ENCODE measurements at places on chromosomes 5 and 9. TPM values are rescaled to one million over a fixed set of nuclear protein-coding genes. Genes with fewer than 3 reads are reported as not detected.

Gene PCDHGA7
- not detected for total RNA-seq

Gene TRIM7
- 3.0 TPM for total RNA-seq

DNA sequence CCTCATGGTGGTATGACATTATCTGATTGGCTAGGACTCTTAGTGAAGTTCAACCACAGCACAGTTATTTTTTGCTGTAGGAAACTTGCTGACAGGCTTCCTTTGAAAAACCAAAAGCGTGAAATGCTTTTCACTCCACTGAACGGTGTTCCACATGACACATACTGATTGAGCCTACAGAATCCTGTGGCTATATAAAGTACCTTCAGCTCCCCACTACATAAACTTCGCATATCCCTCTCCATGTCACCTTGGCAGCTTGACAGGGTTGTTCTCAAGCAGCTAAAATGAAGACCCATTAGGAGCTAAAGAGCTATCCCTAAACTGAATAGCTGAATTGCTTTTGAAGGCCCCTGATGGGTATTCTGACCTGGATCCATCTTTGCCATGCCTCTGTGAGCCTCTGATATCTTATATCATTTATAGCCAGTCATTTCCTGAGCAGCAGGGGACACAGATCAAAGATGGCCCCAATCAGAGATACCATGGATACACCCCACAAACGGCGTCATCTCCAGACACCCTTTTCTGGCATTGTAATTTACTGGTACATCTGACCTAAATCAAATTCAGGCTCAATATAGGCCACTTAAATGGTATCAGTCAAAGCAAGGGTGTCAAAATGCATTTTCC, 91.5 kb downstream of the APBA1 start:
- DNase-seq: no peak
- H3K4me1 ChIP-seq: no peaks in the 10 kb centered on the region
- H3K27me3 ChIP-seq: peaks cover 4% of the 10 kb centered on the region
- H3K36me3 ChIP-seq: no peaks in the 10 kb centered on the region

DNA sequence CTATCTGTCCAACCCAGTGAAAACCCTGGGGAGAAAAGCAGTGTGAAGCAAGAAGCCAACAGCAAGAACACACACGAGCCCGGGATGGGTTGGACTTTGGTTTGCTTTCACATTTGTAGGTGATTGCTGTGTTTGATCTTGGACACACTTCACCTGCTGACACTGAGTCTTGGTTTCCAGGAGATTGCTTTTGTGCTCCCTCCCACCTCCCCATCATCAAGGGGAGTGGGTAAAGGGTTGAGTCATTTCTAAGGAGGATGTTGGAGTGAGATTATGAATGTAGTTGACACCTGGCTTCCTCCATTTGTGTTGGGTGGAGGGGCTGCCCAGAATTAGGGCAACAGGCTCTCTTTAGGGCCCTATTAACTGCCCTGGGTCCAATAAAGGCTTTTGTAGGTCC, 37.5 kb downstream of the ANKDD1B start:
- no peaks in the 10 kb centered on the region for H3K36me3 ChIP-seq
- peak; percentile 6 for DNase-seq
- no peaks in the 10 kb centered on the region for H3K27me3 ChIP-seq
- no peak overlapping the region for H3K4me3 ChIP-seq
- no peaks in the 10 kb centered on the region for H3K4me1 ChIP-seq
- no peak overlapping the region for H3K27ac ChIP-seq

- H3K27me3 ChIP-seq: no peaks in the 10 kb centered on the region
- H3K36me3 ChIP-seq: peaks cover 50% of the 10 kb centered on the region
- H3K27ac ChIP-seq: no peak overlapping the region
These were observed 119.0 kb downstream of the NR3C1 start for GRCh38 chr5:143284521-143284920.

DNA sequence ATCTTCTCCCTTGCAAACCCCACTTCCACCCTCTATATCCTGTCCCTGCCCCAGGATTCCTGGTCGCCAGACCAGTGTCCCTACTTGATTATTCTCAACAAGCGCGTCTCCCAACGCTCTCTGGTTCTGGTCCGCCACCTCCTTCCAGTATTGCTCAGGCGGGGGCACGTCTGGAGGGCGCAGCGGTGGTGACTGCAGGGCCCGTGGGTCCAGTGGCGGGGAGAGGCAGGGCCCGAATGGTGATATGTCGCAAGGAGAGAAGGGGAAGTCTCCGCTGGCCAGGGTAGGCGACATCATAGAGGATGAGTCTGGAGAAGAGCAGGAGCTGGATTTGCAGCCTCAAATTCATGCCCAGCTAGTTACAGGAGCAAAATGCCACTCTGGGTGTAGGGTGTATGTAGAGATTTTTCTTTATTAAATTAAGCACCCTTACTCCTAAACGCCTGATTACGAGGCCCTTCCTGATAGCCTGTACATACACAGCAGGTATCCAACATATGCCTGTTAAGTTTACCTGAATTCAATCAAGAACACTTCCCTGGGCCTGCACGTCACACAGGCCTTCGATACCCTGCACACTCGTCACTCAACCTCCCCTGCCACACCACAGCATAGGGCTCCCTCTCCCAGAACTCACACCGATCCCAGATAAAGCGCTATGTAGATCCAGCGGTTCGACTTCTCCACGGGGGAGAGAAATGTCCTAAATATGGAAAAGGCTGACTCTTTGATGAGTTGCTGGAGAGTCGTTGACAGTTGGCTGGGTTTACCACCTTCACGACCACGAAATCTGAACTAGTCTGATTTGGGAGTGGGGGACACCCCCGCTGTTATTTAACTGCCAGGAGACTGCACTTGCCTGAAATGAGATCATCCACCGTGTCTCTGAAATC, 4.8 kb downstream of the MCIDAS start:
- no peak overlapping the region for H3K27ac ChIP-seq
- no peak for DNase-seq
- H3K27me3 ChIP-seq: peaks cover 71% of the 10 kb centered on the region

- H3K36me3 ChIP-seq: peaks cover 61% of the 10 kb centered on the region
- peak overlapping the region; percentile 100 for H3K27ac ChIP-seq
- H3K4me1 ChIP-seq: peaks cover 40% of the 10 kb centered on the region
- H3K27me3 ChIP-seq: no peaks in the 10 kb centered on the region
- H3K4me3 ChIP-seq: peak overlapping the region; percentile 93
These were observed 602 bp downstream of the RPL37 start for GRCh38 chr5:40834391-40834848.

DNA sequence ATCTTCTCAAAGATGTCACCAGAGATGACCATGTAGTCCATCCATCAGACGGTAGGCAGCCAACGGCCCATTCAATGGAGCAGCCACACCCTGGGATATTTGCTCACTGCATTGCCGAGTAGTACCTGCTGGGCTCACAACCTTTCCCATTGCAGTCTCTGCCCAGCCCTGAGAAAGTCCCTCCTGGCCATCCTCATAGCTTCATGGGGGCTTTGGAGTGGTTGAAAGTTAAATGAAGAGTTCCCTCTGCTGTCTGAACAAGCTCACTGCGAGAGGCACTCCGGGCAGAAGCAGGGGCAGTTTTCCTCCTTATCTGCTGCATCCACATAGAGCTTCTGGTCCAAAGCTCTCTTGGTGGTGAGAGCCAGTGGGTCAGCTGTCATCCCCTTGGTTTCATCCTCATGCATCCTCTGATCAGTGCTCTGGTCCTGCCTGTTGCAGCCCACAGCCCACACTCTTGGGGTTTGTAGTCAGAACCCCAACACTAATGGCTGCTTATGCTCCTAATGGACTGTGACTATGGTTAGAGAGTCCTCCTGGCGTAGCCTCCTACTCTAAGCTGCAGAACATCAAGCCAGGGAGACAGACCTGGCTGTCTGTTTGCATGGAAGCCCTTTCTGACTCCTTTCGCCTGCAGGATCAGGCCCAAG, 23.3 kb downstream of the TNFSF8 start:
- peak overlapping the region; percentile 96 for H3K27ac ChIP-seq
- DNase-seq: peak; percentile 48
- peaks cover 79% of the 10 kb centered on the region for H3K36me3 ChIP-seq
- peaks cover 47% of the 10 kb centered on the region for H3K4me1 ChIP-seq
- H3K4me3 ChIP-seq: no peak overlapping the region

DNA sequence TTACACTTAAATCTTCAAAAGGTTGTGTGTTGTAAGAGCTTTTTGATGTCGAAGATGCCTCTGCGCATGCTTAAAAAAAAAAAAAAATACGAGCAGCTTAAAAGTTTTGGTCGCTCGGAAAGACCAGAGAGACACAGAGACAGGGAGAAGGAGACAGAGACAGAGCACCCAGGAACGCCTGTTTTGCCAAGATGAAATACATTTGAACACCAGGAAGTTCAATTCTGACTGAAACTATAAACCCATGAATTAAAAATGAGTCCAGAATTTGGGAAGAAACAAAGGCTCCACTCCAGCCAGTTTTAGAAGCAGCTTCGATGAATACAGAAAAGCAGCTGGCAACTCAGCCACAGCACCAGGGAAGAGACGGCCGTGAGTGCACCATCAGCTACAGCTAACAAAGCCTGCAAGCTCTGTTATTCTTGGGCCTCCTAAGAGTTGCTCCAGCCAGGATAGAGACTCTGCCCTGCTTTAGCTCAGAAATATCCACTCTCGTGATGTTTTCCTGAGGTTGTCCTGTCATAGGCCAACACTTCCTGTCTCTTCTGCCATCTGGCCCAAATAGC, 2.5 kb upstream of the ZNF474 start:
- no peaks in the 10 kb centered on the region for H3K36me3 ChIP-seq
- no peaks in the 10 kb centered on the region for H3K4me1 ChIP-seq
- H3K27ac ChIP-seq: no peak overlapping the region
- DNase-seq: no peak
